ENCODE measurements at places on chromosomes 1 and 21.

DNA sequence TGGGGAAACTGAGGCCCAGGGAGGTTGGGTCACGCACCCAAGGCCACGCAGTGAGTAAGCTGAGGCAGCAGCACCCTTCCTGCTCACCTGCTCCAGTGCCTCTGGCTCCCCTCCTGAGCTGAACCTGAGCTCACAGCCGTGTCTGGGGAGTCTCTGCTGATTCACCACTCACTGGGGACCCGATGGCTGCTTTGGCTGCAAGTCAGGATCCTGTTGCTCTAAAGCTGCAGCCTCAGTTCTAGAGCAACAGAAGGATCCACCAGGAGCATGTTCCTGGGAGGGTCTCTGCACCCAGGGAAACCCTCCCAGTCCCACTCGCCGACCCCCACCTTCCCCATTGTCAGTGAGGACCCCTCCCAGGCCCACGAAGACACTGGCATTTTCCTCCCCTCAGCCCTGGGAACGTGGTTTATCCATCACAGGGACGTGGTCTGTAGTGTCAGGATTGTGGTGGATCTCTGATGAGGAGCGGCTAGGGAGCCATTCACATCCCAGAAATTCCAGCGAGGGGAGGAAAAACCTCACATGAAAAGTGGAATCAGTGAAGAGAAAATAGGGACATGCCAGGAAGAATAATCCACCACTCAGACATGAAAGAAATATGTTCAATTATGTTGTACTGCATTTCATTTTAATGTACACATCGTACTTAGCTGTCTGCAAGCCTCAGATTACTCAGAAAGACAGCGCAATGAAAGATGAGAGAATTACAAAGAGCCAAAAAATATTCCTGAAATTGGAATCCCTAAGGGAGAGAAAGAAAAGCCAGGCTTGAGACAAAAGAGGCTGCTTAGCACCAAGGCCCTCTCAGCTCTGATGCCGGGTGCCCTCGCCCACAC, 447.2 kb downstream of the MATN1 start:
- no peak for DNase-seq

- DNase-seq: peak; percentile 87
Measured at GRCh38 chr1:116853680-116854402, 55.9 kb upstream of the PTGFRN start.

GRCh38 chr21:40018871-40019475, 151.7 kb downstream of the PCP4 start:
- DNase-seq: no peak

GRCh38 chr21:41149199-41149598, 18.8 kb upstream of the BACE2 start:
- DNase-seq: no peak

DNA sequence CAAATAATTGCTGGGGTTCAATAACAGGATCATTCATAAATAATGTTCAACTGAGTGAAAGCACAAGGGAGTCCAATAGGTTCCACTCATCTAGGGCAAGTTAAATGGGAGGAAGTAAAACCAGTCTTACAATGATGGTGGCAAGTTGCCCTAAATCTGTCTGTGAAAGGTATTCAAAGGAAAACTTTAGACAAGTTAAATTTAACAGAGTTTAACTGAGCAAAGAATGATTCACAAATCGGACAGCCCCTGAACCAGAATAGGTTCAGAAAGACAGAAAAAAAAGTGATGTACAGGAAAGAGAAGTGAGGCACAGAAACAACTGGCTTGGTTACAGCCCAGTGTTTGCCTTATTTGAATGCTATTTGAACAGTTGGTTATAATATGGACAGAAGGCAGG, 183.5 kb upstream of the ADGRL4 start:
- no peak for DNase-seq

- no peak for DNase-seq
Measured at GRCh38 chr1:154460695-154461260, 41.2 kb upstream of the TDRD10 start.

DNA sequence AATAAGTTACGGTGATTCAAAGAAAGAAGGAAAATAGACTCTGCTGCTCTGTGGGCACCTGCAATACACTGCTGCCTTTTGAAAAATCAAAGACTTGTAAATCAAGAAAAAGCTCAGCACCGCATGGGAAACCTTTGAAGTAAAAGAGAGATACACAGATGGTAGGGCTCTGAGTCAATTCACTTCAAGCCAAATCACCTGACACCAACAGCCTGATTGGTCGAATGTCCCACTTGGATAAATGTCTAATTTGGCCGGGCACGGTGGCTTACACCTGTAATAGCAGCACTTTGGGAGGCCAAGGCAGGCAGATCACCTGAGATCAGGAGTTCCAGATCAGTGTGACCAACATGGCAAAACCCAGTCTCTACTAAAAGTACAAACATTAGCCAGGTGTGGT, 19.2 kb upstream of the RCAN3 start:
- no peak for DNase-seq

- no peak for DNase-seq
Measured at GRCh38 chr1:231930257-231930947, 303.8 kb downstream of the DISC1 start.

- no peak for DNase-seq
Measured at GRCh38 chr1:169368406-169368769, 393 bp downstream of the BLZF1 start.

GRCh38 chr1:18693256-18694098, 62.8 kb downstream of the PAX7 start:
- no peak for DNase-seq

DNA sequence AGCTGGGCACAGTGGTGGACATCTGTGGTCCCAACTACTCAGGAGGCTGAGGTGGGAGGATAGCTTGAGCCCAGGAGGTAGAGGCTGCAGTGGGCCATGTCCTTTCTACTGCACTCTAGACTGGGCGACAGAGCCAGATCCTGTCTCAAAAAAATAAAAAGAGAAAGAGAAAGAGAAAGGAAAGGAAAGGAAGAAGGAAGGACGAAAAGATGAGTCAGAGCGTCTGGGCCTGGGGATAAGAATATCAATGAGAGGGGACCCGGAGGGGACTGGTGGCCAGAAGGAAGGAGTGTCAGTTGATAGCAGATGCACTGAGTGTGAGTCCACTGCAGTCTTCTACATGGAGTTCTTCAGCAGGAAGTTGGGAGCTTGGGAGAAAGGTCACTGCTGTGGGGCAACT, 75.6 kb downstream of the SYT6 start:
- no peak for DNase-seq

GRCh38 chr21:34546542-34546941, 34.5 kb upstream of the KCNE1 start:
- DNase-seq: no peak

- DNase-seq: no peak
Measured at GRCh38 chr1:1173793-1174415, at the start of gene TTLL10. TTLL10 (plus strand) TSS chr1:1173880; CDS start chr1:1179216, 5,336 bp downstream.

- no peak for DNase-seq
Measured at GRCh38 chr1:75188892-75189291, 54.7 kb downstream of the LHX8 start.

DNA sequence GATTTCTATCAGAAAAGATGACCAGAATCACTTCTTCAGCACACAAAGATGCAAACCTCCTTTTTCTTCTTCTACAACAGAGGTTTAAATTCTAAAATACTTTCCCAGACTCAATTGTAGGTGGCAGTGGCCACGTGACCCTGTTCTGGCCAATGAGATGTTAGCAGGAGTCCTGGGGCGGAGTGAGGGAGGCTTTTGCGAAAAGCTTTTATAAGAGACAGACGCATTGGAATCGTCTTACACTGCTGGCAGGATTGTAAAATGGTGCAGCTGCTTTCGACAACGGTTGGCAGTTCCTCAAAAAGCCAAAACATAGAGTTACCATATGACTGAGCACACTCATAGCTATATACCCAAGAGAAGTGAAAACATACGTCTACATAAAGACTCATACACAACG, 87.0 kb upstream of the MAGI3 start:
- DNase-seq: no peak

DNA sequence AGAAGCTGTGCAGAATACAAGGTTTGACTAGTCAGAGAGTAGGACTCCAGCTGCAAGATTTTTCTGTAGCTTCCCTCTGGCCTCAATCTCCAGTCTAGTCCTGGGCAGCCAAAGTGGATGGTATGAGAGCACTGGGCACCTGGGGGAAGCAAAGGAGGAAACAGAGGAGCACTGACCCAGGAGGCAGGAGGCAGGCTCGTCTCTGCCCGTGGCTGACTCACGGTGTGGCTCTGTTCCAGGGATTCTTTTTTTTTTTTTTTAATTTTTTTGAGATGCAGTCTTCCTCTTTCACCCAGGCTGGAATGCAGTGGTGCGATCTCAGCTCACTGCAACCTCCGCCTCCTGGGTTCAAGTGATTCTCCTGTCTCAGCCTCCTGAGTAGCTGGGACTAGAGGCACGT, 4.1 kb upstream of the NPPB start:
- DNase-seq: no peak

DNA sequence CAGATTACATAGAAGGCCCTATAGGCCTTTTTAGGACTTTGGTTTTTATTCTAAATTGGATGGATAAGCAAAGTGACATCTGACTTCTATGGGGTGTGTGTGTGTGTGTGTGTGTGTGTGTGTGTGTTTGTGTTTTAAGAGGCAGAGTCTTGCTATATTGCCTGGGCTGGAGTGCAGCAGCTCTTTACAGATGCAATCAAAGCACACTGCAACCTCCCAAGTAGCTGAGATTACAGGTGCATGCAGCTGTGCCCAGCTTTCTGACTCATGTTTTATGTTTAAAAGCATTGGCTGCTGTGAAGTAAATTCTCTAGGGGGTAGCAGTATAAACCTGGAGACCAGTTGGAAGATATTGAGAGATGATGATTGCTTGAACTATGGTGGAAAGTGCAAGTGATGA, 12.4 kb upstream of the EVI5 start:
- DNase-seq: no peak

DNA sequence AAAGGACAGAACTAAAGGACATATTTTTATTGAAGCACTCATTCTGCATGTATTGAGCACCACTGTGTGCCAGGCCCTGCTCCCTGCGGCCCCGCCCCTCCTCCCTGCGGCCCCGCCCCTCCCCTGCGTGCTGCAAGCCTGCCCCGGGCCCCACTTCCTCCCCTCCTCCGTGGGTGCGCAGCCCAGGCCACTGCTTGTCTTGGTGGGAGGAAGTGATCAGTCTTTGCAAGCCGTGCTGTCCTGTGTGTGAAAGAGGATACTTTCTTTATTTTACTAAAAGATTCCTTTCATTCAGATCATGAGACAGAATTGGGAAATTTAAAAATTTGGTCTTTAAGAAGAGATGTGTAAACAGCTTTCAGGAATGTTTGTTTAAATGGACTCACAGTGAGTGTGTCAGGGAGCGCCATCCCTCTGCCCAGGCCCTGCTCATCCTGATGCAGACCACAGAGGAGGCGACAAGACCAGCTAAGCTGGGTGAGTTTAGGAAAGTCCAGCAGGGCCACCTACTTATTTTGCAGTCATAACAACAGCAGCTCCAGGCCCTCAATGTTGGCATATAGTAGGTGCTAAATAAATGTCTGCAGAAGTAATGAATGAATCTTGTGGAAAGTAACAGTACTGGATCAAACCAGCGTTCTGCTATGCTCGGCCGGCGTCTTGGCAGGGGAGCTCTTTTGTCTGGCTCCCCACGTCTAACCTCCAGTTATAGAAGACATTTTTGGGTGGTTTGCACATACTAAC, 88.3 kb upstream of the SELENON start:
- no peak for DNase-seq

DNA sequence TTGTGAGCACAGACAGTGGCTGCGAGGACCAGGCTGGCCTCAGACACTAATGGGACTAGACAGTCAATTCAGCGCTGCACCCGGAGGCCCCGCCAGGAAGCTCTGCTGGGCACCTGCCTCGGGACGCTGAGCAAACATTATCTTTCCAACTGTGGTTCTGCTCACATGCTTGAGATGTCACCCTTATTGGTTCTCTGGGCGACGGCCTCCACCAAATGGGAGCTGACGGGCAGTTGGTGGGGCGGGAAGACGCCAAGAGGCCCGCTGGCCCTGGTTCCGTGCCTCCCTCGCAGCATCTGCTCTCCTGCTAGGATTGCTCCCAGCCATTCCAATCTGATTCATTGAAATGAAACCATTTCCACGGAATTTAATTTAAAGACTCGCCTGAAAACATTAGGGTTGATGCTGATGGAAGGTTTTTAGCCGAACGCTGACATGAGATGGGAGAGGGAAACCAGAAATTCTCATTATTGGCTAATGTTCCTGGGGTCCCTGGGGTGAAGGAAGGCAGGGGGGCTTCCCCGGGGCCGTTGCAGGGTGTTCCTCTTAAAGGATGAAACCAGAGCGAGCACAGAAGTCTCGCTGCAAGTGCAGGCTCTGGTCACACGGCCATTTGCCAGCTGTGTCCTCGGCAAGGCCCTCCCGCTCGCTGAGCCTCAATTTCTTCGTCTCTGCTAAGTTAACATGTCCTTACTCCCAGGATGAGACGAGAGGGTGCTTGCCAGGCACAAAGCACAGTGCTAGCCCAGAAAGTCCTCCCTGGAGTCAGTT, 512.2 kb downstream of the NPHP4 start:
- no peak for DNase-seq

GRCh38 chr1:166789286-166789685, 50.0 kb upstream of the POGK start:
- no peak for DNase-seq

- DNase-seq: no peak
Measured at GRCh38 chr1:169321539-169321938, 46.1 kb downstream of the NME7 start.

DNA sequence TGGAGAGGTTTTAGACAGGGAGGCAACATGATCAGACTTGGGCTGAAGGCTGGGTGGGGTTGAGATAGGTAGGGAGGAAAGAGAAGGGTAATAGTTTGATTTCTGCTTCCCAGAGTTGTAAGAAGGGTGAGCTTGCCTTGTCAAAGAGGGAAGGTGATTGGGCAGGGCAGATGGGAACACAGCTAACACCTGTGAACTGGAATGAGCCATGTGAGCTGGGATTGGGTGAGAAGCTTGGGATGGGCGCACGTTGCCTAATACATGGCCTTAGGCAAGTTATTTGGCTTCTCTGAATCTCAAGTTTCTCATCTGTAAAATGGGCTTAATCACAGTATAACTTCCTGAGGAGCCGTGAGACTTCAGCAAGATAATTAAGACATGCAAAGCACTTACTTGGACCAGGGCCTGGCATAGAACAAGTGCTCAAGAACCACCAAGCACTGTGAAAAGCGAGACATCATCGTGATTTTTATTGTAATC, 33.8 kb upstream of the ID3 start:
- DNase-seq: no peak

GRCh38 chr1:210394281-210394821, 65.6 kb downstream of the HHAT start:
- peak; percentile 37 for DNase-seq

DNA sequence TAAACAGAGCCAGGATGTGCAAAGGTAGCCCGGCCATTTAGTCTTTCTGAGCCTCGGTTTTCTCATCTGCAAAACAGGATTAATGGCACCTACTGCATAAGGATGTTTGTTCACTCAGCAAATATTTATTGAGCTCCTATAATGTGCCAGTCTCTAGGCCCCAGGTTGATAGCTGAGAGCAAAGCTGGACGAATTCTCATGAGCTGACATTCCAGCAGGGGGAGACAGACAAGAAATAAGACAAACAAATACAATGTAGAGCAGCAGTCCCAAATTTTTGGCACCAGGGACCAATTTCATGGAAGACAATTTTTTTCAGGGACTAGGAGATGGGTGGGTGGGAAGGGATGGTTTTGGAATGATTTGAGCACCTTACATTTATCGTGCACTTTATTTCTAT, 74.3 kb upstream of the PAX7 start:
- DNase-seq: no peak

- no peak for DNase-seq
Measured at GRCh38 chr1:203099805-203100515, 14.1 kb upstream of the MYOG start.

Data from smooth muscle cell of the brain vasculature (primary cell).